ENCODE measurements at places on chromosomes 12 and 14. TPM values are rescaled to one million over a fixed set of nuclear protein-coding genes. Genes with fewer than 3 reads are reported as not detected.

GSG1 gene
- not detected for total RNA-seq

DNA sequence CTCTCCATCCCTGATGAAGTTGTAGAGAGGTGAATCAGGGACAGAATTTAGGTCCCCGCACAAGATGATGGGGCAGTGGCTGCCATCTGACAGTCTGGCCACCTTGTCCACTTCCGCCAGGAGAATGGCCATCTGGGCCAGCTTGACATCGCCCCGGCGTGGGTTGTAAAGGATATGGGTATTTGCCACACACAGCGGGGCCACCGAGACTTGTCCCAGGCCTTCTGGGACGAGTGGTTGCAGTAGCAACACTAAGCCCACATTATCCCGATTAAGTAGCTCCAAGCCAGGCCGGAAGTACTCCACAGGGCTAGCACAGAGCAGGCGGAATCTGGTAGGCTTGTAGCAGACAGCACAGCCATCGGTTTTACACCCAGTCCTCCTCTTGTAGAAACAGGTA is 6.2 kb downstream of the ANGEL1 start:
- no peak for DNase-seq

DNA sequence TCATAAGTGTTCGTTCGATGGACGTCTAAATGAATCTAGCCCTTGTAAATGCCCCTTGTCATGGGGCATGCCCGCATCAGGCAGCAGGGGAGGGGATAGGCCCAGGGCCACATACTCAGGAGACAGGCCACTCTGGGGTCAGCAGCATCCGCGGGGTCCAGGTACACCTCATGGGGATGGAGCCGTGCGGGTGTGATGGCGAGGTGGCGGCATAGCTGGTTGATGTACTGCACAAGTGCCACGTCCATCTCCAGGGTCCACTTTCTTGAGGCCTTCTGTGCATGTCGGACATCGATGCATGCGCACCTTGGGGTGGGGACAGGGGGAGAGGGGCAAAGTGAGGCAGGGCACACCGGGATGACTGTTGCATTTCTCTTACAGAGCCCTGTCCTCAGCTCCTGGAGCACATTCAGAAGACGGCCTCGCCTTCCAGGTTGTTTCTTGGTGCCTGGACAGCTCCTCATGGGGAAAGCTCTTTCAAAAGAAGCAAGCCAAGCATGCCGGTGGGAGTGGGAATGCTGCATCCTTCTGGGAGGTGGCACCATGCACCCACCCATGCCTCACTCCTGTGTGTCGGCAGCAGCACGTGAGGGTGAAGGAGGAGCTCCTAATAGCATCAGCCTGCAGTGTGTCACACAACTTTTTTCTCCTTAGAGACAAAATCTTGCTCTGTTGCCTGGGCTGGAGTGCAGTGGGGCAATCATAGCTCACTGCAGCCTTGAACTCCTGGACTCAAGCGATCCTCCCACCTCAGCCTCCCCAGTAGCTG is 47.4 kb downstream of the TRAFD1 start:
- no peak for DNase-seq

DNA sequence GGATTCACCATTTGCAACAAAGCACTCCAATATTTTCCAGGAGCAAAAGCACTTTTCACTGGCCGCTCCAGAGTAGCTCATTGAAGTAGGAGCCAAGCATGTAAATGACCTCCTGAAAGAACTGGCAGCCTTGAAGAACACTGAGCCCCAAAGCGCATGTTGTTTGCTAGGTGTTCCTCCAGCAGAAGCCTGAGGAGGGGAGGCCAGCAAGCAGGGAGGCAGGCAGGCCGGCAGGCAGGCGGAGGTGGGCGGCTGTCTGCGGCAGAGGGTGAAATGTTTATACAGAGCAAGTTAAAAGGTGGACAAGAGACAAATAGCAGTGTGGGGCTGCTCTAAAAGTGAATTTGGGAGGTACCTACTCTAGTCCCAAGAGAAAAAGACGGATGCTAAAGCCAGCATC is 439.4 kb downstream of the CCDC91 start:
- no peak for DNase-seq

FICD gene
- total RNA-seq: 5.8 TPM

DNA sequence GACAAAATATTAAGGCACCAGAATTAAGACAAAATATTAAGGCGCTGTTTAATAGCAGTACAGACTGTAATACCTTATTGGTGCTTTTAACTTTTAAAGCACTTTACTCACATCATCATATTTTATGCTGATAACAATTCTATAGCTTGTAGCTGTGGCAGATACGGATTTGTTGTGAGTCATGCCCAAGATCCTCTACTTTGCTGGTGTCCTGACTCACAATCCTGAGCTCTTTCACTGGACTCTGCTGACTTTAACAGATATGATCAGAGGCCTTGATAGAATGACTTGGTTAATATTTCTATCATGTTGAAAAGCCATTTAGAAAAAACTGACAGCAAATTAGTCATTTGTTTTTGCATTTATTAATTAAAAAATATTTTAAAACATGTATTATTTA is 99.0 kb upstream of the PKP2 start:
- no peak for DNase-seq

DNA sequence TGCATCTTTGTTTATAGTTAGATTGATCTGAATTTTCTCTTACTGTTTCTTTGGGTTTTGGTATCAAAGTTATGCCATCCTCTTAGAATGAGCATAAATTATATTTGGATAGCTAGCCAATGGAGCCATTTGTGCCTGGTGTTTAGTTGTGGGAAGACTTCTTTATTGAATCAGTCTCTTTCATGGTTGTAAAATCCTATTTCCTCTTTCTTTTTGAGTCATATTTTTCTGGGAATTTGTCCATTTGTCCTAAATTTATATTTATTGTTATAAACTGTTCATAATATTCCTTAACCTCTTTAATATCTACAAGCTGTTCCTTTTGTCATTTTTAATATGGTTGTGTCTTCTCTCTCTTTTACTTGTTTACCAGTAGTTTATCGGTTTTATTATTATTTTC is 462.5 kb downstream of the AEBP2 start:
- no peak for DNase-seq

DNA sequence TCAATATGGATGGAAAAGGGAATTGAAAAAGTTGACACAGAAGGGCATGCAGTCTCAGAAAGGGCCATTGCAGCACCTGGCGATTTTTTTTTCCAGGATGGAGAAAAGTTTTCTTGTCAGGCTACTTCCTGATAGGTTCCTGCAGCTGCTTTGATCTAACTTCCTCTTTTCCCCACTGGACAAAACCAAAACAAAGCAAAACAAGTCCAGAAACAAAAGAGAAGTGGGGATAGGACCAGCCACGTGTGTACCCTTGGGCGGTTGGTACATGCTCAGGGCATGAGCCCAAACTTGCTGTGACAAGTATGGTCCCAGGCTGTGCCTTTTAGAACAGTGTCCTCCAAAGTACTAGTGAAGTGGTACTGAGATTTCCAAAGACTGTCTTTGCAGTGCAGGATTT is 89.8 kb downstream of the CHST11 start:
- DNase-seq: no peak

- DNase-seq: no peak
Measured at GRCh38 chr14:54483073-54483745, 5.6 kb downstream of the GMFB start.

KERA gene
- total RNA-seq: not detected

PPP1R36 gene
- not detected for total RNA-seq

DNA sequence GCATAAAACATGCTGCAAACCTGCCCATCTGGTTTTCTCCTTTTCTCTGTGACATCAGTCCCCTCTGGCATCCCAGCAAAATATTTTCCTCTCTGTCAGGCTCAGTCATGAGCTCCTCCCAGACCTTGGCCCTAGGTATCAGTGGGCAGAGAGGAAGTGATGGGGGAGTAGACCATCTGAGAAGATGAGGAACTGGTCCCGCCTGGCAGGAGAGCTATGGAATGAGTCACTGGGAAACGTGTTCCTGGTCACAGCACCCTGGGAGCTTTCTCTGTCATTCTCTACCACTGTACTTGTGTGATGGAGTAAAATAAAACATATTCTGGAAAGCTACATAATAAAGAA is 5.0 kb upstream of the SRSF9 start:
- no peak for DNase-seq

COX14 gene
- 64.5 TPM for total RNA-seq

GRCh38 chr14:28785096-28785952 is 18.7 kb downstream of the FOXG1 start:
- no peak for DNase-seq

SGPP1 gene
- 17.4 TPM for total RNA-seq

DNA sequence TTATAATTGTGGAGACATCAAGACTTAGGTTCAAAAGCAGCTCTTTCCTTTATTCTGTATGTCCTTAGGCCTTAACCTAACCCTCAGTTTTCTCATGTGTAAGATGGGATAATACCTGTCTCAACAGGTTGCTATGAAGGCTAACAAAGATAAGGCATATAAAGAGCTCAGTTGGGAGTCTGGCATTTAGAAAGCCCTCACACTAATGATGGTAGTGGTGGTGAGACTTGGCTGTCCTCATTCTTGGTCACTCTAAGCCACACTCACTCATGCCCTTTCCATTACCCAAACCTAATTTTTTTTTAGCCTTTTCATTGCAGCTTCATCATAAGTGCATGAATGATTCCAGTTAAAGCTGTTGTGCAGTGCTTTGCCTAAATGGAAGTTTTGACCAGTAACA is 137.3 kb downstream of the TGFB3 start:
- DNase-seq: no peak

- DNase-seq: no peak
Measured at GRCh38 chr12:1297639-1298175, 296.7 kb downstream of the FBXL14 start.

DNA sequence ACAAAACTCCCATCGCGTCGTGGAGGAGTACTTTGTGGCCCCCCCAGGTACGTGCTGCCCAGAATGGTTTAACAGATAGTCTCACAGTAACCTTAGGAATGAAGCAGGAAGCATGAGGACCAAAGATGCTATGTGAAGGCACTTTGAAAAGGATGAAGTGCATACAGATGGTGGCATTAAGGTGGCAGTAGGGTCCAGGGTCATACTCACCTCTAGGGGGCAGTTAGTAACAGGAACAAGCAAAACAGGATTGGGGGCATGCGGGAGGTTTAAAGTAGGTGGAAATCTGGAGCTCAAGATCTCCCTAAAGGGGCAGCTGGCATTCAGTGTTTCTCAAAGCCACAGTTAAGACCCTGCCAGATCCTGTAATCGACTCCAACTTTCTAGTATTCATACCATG is 10.9 kb downstream of the GATC start:
- no peak for DNase-seq

CCDC196 gene
- not detected for total RNA-seq

SCYL2 gene
- 29.3 TPM for total RNA-seq

Measured in activated CD8-positive, alpha-beta memory T cell treated with anti-CD3 and anti-CD28 coated beads, Interleukin-2, amount 10 ng/mL, durations not matched to agents 7 days and 5 days (primary cell).